GM04503 (cell line): ENCODE measurements at places on chromosomes 2 and 18.

- DNase-seq: no peak
Measured at GRCh38 chr2:8379549-8379948, 302.3 kb upstream of the ID2 start.

- no peak for DNase-seq
Measured at GRCh38 chr18:6327895-6328620, 86.7 kb downstream of the L3MBTL4 start.

- no peak for DNase-seq
Measured at GRCh38 chr2:234137400-234138014, 87.0 kb downstream of the SPP2 start.

DNA sequence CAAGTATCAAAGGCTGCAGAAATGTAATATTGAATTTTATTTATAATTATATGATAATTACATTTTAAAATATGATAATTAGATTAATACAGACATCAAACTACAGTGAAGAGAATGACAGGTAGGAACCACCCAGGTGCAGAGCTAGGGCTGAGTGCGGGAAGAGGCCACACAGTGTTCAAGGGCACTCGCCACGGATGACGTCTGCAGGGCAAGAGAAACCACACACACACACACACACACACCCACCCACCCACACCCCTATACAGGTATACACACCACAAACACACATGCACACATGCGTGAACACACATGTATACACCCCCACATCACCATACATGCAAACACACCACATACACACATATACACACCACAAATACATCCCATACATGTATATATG is 41.2 kb downstream of the MBP start:
- DNase-seq: no peak

- DNase-seq: no peak
Measured at GRCh38 chr2:231456295-231457004, 7.8 kb downstream of the NCL start.

DNA sequence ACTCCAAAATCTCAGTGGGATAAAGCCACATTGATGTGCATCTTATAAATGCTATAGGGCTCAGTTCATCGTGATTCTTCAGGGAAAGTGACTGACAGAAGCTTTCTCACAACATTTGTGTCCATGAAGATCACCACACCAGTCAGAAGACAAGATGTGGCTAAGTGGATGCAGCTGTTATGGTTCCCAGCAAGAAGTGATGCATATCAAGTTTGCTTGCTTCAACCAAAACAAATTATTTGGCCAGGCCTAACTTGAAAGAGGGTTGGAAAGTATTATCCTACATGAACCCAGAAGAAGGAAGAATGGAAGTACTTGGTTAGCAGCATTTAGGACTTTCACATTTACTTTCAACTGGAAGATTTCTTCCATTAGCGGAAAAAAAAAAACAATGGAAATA is 210.0 kb upstream of the ACVR2A start:
- no peak for DNase-seq

DNA sequence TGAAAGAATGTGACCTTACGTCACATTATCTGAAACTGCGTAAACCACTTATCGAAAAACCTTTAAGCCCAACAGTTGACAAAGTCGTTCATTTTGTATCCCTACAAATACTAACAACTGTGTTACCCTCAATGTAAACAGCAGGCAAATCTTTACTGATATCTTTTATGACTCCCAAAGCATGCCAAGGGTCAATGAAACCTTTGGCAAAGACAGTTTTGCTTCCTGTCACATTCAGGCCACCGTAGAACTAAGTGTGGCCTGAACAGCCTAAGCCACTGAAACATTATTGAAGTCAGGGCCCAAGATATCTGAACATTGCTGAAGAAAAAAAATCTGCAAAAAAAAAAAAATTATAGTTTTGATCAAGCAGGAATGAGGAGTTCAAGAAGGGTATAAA is 77.3 kb downstream of the FAM124B start:
- no peak for DNase-seq

DNA sequence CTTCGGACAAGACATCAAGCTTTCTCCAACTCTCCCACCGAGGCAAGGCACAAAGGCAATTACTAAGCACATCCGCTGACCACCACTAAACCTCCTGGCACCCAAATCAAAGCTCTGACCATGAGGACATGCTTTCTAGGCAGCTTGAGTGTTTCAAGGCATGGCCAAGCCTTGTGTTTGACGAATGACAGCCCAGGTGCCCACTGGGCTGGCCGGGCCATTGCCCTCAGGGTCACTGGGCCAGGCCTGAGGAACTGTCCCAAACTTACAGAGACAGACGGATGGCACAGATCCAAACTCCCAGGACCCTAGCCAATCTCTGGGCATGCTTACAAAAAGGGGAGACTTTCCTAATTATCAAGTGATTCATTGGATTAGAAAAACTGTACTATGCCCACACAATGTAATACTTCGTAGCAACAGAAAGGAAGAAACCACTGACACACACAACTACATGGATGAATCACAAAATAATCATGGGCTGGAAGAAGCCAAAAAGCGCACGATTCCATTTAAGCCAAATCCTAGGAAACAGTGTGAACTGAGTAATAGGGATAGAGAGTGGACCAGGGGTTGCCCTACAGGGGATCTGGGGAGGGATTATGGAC is 20.2 kb downstream of the CRACDL start:
- no peak for DNase-seq

DNA sequence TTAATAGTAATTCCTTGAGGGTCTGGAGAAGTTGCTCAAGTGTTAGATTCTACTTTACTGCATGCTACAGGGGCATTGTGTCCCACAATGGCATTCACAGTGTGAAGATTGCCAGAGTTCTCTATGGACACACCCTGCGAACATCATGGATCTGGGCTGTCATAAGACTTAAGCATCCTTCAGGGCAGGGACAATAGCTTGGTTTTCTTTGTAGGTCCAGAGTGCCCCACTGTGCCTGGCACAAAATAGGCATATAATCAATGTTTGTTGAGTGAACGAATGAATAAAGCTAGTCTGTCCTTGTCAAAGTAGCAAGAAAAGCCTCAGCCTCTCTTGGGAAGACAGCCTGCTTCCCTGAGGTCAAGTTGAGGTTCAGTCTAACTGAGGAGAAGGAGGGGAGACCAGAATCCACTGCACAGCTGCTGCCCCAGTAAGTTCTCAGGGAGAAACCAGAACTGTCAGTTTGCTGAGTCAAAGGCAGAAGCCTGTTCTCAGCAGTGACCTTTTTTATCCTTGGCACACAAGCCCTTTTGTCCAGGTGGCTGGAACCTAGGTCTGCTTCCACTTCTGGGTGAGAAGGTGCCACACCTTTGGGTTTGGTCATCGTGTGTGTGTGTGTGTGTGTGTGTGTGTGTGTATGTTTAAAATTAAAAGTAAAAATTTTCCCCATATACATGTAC is 15.0 kb downstream of the INPP4A start:
- DNase-seq: no peak

DNA sequence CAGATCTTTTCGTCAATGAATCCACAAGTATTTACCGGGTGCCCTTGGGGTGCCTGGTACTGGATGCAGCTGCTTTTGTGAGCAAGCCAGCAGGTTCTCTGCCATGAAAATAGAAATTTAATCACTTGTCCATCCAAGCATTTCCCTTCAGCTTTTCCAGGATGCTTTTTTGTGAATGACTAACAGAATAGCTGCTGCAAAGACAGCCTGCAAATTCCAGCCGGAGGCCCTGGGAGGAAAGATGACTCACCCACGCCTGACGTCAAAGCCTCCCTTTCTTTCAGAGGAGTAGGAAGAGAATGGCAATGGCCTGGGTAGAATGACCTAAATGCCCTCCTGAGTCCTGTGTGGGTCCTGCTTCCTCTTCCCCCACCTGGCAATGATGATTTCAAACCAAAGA is 111.9 kb downstream of the AP1S3 start:
- DNase-seq: peak; percentile 86

DNA sequence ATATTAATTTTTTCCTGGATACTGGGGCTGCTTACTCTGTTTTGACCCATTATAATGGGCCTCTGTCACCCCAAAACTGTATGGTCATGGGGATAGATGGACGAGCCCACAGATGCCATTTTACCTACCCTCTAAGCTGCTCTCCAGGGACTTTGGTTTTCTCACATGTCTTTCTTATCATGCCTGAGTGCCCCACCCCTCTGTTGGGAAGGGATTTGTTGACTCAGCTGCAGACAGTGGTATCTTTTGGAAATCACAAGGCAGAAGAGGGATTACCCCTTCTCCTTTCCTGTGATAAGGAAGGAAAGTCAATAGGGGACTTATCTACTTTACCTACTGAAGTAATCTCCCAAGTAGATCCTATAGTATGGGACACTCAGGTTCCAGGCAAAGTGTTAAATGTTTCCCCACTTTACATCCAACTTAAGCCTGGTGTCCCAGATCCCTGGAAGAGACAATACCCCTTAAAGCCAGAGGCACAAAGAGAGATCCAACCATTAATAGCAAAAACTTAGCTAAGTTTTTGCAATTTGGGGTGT is 182.7 kb downstream of the RNF152 start:
- DNase-seq: no peak

GRCh38 chr2:864501-865106 is 86.0 kb upstream of the SNTG2 start:
- DNase-seq: no peak

GRCh38 chr2:221780281-221780688 is 208.2 kb upstream of the EPHA4 start:
- no peak for DNase-seq

- DNase-seq: no peak
Measured at GRCh38 chr2:148524519-148524919, 120.0 kb upstream of the EPC2 start.

GRCh38 chr2:46887028-46887885 is 28.3 kb downstream of the MCFD2 start:
- DNase-seq: no peak

DNA sequence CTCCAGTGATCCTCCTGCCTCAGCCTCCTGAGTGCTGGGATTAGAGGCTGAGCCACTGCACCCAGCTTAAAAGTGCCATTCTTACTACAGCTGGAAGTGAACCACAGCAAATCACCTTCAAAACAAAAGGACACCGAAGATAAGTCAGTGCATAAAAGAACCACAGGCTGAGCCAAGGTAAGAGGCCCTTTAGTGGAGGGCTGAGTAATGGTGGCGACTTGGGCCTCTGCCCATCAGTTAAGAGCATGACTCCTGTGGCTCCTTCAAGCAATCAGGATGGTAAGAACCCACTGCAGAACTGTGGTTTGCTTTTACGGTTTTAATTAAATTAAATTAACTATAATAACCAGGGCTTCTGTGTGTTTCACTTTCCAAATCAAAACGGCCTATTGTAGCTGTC is 75.1 kb downstream of the CTAGE1 start:
- DNase-seq: no peak

- DNase-seq: no peak
Measured at GRCh38 chr18:75548353-75548905, 120.9 kb upstream of the SMIM21 start.

DNA sequence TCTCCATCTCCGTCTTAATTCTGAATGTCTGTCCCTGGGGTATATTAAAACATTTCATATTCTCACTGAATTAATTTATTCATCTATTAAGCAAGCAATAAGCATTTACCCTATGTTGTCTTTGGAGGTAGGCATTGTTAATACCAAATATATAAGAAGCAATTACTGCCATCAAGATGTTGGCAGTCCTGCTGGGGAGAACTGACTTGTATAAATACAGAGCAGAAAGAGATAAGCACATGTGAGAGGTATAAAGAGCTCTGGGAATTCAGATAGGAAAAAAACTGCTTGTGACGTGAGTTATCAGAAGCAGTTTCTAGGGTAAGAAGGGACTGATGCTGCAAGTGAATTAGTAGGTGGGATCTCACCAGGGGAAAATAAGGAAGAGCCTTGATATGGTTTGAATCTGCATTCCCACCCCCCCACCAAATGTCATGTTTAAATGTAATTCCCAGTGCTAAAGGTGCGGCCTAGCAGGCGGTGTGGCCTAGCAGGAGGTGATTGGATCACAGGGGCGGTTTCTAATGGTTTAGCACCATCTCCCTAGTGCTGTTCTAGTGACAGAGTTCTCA is 286.8 kb downstream of the RAD51AP2 start:
- no peak for DNase-seq

DNA sequence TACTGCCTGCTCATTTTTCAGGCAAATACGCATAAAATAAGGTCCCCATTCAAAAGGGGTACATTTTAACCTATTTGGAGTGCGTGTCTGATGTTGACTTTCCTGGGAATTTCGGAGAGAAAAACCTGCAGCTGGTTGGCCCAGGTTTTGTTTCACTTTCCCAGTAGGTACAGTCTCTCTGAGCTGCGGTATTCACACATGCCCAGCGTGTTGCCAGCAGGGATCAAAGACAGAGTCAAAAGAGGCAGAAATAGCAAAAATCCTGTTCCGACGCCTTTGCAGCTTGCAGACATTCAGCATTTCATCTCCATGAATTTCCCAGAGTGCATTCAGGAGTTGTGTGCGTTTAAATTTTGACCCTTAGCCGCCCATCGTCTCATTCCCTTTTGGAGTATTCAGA is 855.4 kb upstream of the CELF4 start:
- no peak for DNase-seq

GRCh38 chr2:219954331-219954730 is 326.9 kb downstream of the SLC4A3 start:
- DNase-seq: no peak

DNA sequence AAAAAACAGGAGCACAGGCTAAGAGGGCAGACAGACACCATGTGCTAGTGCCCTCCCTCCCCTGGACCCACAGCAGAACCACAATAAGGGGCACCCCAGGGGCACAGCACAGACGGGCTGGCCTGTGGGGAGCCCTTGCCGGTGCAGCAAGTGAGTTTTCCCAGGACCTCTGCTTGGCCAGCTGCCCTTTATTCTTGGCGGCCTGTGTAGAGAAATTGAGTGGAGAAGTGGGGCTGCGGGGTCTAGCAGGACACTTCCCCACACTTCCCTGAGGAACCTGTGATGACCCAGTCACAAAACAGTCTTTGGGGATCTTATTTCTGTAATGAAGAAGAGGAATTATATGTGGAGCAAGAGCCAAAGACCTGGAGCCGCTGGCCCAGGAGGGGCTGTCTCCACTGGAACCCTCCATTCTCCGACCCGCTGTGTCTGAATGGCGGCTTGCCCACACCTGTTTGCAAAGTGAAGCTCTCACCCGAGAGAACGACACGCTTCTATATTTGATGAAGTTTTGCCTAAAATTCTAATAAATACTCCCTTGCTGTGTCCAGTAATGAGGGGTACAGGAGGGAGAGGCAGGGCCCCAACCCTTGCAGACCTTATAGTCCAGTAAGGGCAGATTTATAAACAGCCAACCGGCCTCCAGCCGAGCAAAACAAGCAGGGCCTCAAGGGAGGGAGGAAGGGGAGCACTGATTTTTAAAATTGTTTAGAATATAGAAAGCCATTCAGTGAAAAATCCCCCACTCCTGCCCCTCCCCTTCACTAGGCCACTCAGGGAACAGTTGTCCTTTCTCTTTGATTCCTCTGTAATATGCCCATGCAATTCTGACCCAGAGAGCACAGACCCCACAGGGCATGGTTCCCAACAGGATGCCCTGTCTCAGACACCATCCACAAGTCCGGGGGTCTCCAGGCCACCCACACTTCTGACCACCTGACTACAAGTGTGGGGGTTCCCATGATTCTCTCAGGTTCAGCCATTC is 44.7 kb upstream of the SNED1 start:
- DNase-seq: no peak

- no peak for DNase-seq
Measured at GRCh38 chr2:29347774-29348461, 232.7 kb downstream of the CLIP4 start.

- DNase-seq: no peak
Measured at GRCh38 chr2:241065355-241065803, 36.7 kb downstream of the MTERF4 start.

- no peak for DNase-seq
Measured at GRCh38 chr18:35573531-35573930, 8.0 kb upstream of the GALNT1 start.

- no peak for DNase-seq
Measured at GRCh38 chr2:170265321-170265720, 87.4 kb downstream of the MYO3B start.

GRCh38 chr2:72895759-72896281 is 8.6 kb downstream of the SPR start:
- peak; percentile 17 for DNase-seq
